ENCODE measurements at places on chromosomes 7 and 10. TPM values are rescaled to one million over a fixed set of nuclear protein-coding genes. Genes with fewer than 3 reads are reported as not detected.

C7orf57 gene
- 0.44 TPM for total RNA-seq

ETV1 gene
- total RNA-seq = 0.58 TPM

ZNF117 gene
- 2.7 TPM for total RNA-seq

SPDYE8 gene
- not detected for total RNA-seq

NRP1 gene
- total RNA-seq = 1.1 TPM

RBM20 gene
- total RNA-seq = 3.0 TPM

CDH23 gene
- 2.8 TPM for total RNA-seq

TCAF2 gene
- 36.4 TPM for total RNA-seq

ATP6V1F gene
- 75.5 TPM for total RNA-seq

SLC25A40 gene
- total RNA-seq = 26.8 TPM

TAS2R40 gene
- not detected for total RNA-seq

AEBP1 gene
- total RNA-seq = 28.4 TPM

PRLHR gene
- total RNA-seq = not detected

SPAG6 gene
- 0.33 TPM for total RNA-seq

OR2A42 gene
- 0.09 TPM for total RNA-seq

CFTR gene
- 0.47 TPM for total RNA-seq

AGAP9 gene
- 8.8 TPM for total RNA-seq

MMRN2 gene
- 0.96 TPM for total RNA-seq

LRRC61 gene
- total RNA-seq = 8.8 TPM

TIMM23 gene
- 24.7 TPM for total RNA-seq

XRCC2 gene
- total RNA-seq = 0.35 TPM

CDHR1 gene
- 0.41 TPM for total RNA-seq

NKX1-2 gene
- total RNA-seq = not detected

SFTPD gene
- 1.1 TPM for total RNA-seq

HIPK2 gene
- total RNA-seq = 32.7 TPM

COL28A1 gene
- 0.18 TPM for total RNA-seq

CPEB3 gene
- total RNA-seq = 4.1 TPM

FAM131B gene
- 3.6 TPM for total RNA-seq

PTPRZ1 gene
- total RNA-seq = not detected

GRM3 gene
- total RNA-seq = not detected

NEUROG3 gene
- not detected for total RNA-seq

EGR2 gene
- total RNA-seq = 0.90 TPM

MLXIPL gene
- 0.58 TPM for total RNA-seq

ECHDC3 gene
- 2.1 TPM for total RNA-seq

TMEM176A gene
- total RNA-seq = not detected

TMEM213 gene
- not detected for total RNA-seq

RNF133 gene
- not detected for total RNA-seq

SEMA3D gene
- not detected for total RNA-seq

STEAP1B gene
- 0.33 TPM for total RNA-seq

NUPR2 gene
- not detected for total RNA-seq

SEMA3E gene
- total RNA-seq = not detected

SPOCK2 gene
- total RNA-seq = 501 TPM

TACC2 gene
- 0.46 TPM for total RNA-seq

All from T-cell (primary cell).